ENCODE measurements at places on chromosomes 13 and 19.
A peak's percentile ranks its signal among the peaks of the same experiment; 100 is the strongest.

- DNase-seq, result peak; percentile 65
These were observed 68.6 kb downstream of the STK24 start for GRCh38 chr13:98508280-98508679.

- DNase-seq, result peak; percentile 58
These were observed 169.6 kb upstream of the GPR12 start for GRCh38 chr13:26929971-26930730.

GRCh38 chr19:35043906-35044305 is 2.4 kb downstream of the HPN start:
- DNase-seq, result no peak

DNA sequence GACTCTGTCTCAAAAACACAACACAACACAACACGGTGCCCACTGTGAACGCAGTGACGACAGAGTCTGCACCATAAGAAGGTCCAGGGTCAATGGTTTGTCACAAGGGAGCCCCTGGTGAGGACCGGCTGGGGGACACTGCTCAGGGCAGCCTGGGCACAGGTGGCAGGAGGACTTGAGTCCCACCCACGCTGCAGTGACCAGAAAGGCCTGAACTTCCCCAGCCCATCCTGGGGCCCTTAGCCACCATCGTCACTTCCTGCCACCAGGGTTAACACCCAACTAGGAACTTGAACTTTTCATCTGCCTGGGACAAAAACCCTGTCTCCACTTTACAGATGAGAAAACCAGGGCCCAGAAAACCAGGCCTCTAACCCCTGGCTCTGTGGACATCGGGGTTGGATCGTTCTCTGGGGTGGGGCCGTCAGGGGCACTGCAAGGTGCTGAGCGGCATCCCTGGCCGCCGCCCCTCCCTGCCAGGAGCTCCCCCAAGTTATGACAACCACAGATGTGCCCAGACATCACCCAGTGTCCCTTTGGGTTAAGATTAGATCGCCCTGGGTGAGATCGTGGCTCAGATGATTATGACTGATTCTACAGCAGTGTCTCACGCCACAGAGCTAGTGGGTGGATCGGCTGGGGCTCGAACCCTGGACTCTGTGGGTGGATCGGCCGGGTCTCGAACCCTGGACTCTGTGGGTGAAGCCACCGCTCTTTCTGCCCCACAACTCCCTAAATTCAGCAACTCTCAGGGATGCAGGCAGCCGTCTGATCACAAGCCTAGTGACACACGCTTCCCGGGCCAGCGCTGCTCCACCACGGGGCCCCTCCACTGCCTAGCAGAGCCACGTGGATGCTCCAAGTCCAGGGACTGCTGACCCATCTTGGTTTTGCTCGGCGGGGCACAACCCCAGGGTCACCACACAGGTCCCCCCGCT is 14.0 kb downstream of the MOB3A start:
- DNase-seq, result no peak

DNA sequence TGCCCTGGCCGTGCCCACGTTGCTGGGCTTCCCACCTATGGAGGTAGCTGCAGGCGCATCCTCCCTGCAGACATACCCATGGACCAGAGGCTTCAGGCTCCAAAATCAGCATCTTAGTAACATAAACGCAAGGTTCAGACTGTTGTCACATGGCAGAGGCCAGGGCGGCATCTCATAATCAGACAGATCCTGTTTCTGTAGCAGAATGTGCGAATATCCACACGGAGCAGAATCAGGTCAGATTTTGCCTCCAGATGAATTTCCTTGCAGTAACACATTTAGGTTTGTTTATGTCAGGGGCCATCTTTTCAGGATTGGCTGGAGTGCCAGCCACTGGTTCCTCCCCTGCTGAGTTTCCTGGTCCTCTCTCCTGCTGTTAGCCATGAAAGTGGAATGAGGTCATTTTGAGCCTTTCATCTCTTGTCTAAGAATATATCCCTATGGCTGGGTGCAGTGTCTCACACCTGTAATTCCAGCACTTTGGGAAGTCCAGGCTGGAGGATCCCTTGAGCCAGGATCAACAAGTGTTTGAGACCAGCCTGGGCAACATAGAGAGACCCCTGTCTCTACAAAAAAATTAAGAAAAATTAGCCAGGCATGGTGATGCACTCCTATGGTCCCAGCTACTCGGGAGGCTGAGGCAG is 20.5 kb downstream of the SMARCA4 start:
- DNase-seq, result no peak

DNA sequence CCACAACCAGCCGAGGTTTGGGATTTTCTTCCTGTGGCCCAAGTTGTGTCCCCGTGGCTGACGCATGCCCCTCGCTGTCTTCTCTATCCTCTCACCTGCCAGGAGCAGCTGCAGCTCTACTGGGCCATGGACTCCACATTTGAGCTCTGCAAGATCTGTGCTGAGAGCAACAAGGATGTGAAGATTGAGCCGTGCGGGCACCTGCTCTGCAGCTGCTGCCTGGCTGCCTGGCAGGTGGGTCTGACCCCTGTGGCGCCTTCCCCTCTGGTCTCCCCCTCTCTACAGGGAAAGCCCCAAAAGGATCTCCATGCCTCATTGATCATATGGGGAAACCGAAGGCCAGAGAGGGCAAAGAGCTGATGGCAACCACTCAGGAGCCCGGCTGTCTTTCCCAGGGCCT is 14.6 kb downstream of the CBLC start:
- no peak for DNase-seq

DNA sequence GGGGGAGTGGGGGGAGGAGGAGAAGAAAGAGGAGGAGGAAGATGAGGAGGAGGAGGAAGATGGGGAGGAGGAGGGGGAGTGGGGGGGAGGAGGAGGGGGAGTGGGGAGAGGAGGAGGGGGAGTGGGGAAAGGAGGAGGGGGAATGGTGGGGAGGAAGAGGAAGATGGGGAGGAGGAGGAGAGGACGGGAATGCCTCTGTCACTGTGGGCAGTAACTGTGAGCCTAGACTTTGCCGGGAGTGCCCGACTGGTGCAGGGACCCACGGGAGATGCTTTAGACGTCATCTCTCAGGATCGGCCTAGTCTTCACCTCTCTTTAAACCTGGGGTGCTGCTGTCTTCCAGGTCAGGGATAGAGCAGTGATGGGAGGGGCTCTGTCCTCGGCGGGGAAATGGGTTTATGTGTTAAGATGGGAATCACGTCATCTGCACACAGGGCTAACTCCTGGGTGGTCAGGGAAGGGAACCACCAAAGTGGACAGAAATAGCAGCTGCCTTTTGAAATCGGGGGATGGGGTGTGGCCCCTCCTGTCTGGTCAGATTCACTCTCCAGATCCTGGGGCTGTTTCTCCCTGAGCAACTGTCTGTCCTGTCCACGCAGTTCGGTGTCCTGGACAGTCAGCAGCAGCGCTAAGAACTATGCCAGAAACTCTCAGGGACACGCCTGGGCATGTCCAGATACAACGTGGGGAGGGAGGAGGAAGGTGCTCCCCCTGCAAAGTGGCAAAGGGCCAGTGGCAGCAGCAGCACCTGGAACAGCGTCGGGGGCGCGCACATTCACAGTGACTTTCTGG is 26.9 kb downstream of the GAS6 start:
- peak; percentile 96 for DNase-seq

DNA sequence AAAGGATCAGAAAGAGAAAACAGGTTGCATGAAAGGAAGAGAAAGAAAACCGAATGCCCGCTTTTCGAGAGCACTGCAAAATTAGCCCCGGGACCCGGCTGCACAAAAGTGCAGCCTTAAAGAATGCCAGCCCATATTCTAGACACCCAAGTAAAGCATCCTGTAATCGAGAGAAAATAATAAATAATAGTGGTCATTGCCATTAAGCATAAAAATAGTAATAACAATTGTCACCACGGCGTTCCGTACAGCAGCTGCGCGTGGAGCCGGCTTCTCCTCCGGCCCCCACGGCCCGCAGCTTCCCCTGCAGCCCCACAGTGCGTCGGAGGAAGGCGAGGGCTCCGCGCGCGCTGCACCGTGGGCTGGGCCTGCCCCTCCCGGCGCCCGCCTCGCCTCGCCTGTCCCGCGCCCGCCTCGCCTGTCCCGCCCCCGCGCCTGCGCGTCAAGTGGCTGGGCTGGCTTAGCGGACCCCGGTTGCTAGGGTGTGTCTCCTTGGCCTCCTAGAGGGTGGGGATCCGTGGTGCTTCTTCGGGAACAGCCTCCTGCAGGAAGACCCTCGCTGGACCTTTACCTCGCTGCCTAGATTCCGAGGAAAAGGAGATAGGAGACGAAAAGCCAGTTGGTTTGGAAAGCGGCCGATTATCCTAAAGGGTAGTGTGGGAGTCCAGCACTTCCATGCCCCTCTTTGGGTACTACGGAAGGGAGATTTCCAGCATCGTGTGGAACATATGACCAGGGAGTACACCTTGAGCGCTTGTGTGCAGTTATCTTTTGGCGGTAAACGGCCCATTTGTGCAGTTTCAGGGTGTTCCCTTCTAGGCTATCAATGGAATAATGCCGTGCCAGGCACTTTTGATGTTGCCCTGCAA is at the start of gene LRRC63:
Gene LRRC63, plus strand, starts transcription at position 446 of the 869 bp plus-strand sequence. CDS start 1,107 bp downstream, outside the sequence.
- DNase-seq, result peak; percentile 59
